GDM1 (cell line): ENCODE measurements at places on chromosomes 12 and 14.

DNA sequence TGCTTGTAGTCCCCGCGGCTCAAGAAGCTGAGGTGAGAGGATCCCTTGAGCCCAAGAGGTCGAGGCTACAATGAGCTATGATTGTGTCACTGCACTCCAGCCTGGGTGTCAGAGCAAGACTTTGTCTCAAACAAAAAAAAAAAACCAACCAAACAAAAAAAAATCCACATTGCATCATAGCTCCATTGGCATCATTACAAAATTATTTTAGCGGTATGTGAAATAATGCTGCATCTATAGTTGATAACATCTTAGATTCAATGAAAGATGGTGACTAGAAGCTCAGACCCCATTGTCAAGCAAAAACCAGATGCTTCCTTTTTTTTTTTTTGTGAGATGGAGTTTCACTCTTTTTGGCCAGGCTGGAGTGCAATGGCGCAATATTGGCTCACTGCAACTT, 14.8 kb upstream of the PTHLH start:
- DNase-seq: no peak

GRCh38 chr14:35134329-35135123, 12.2 kb downstream of the PRORP start:
- no peak for DNase-seq

GRCh38 chr12:100554608-100555077, 18.8 kb upstream of the GAS2L3 start:
- no peak for DNase-seq

GRCh38 chr12:125983784-125984500, 918.7 kb downstream of the AACS start:
- no peak for DNase-seq

DNA sequence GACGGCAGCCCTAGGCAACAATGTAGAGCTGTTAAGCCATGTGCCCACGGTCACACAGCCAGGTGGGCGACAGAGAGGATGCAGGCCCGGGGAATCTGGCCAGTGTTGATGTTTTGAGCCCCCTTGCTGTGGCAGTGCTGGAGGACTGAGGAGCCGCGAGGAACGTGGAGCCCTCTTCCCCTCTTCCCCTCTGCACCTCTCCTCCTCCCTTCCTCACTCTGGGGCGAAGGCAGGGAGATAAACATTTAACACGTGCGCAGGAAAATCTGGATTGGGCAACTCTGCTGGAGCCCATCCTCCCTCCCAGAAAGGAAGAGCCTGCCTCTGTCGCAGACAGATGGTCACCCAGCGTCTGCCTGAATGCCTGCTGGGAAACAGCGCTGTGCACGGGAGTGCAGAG, 376.8 kb downstream of the FUT8 start:
- DNase-seq: no peak
